ENCODE measurements at places on chromosomes 3 and 15.

DNA sequence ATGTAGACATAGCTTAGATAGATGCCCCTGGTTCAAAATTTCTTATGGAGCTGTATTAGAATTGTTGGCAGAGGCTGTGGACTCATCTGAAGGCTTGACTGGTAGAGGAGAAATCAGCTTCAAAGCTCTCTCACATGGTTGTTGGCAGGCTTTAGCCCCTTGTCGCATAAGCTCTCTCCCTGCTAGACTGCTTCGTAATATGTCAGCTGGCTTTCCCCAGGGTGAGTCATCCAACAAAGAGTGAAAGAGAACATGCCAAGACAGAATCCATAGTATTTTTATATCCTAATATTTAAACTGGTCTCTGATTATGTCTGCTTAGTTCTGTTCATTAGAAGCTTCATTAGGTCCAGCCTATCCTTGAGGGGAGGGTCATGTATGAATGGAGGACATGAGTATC is 427.4 kb upstream of the NAALADL2 start:
- DNase-seq, result peak; percentile 50

GRCh38 chr3:197149528-197149927 is 119.9 kb upstream of the MELTF start:
- DNase-seq, result no peak

- DNase-seq, result no peak
These were observed 50.2 kb downstream of the CDCP1 start for GRCh38 chr3:45095916-45096526.

DNA sequence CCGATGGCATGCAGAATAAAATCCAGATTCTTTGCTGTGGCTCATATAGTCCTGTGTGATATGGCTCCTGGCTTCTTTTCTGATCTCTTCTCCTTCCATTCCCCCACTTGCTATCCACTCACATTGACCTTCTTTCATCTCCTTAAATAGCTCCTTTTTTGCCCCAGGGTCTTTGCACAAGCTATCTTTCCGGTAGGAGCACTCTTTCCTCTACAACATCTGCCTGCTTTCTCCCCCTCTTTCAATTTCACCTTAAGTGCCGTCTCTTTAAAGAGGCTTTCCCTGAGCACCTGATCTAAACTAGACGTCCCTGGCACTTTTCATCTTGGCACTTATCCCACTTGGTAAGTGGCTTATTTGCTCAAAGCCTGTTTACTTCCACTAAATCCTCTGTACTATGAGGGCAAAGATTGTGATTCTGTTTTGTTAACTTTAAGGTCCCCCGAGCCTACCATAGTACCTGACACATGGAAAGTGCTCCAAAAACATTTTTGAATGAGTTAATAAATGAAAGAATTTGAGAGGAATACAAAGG is 323.3 kb upstream of the TLE3 start:
- DNase-seq, result no peak

DNA sequence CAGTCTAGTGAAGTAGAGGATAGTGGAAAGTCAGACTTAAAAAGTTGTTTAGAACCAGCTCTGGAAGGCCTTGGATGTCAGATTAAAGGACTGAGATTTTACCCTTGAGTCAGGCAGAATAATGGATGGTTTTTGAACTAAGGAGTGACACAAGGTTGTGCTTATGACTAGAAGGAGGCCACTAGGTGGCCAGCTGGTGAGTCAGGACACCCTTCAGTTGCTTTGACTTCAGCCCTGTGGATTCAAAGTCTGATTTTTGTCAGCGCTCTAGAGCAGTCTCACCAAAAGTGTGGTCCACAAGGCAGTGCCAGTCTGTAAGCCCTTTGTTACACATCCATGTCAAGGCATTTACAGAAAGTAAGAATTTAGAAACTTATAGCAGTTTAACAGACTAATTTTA is 3.8 kb upstream of the GABPB1 start:
- peak; percentile 58 for DNase-seq

- DNase-seq, result no peak
These were observed 323.9 kb upstream of the IGF1R start for GRCh38 chr15:98324341-98324970.

GRCh38 chr3:169285057-169286033 is 378.2 kb downstream of the MECOM start:
- DNase-seq, result no peak

GRCh38 chr15:73677146-73677607 is 7.0 kb upstream of the CD276 start:
- DNase-seq, result peak; percentile 51

All from HCEC 1CT (cell line).